ENCODE measurements at places on chromosomes 12 and 14.

DNA sequence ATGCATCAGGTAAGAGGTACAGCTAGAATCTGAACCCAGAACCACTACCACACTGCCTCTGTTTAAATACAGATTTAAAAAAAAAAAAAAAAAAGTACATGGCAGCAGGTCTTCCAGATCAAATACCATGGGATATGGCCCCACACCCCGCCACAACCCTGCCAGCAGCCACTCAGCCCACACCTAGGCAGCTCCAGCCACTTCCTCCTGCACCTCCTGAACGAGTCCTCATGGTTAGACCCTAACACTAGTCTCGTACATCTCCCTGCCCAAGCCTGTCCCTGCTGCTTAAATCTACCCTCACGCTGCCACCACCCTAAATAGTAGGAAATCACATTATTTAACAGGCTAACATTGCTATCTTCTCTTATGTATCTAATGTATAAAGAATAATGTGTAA, 12.6 kb downstream of the SETD3 start:
- DNase-seq: no peak

GRCh38 chr14:57345106-57345505, 45.3 kb upstream of the NAA30 start:
- no peak for DNase-seq

DNA sequence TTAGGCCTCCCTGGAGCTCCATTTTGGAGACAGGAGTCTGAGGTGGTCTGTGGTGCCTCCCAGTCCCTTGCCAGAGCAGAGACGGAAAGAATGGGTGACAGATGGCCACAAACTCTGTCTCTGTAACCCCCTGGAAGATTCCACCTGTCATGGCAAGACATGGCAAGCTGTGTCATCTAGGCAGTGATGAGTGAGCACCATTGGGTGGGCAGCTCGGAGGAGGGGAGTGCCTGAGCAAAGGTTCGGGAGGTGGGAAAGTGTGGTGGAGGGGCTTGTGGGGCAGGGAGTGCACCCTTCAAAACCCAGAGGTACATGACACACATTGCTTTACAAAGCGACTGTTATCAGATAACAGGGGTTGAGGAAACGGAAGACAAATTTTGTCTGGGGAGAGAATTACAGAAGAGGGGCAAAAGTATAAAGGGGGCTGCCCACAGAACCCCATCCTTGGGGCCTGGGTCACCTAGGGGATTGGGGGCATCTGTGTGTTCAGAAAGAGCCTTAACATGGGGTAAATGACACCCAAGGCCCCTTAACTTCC, 3.5 kb downstream of the RIN3 start:
- no peak for DNase-seq

DNA sequence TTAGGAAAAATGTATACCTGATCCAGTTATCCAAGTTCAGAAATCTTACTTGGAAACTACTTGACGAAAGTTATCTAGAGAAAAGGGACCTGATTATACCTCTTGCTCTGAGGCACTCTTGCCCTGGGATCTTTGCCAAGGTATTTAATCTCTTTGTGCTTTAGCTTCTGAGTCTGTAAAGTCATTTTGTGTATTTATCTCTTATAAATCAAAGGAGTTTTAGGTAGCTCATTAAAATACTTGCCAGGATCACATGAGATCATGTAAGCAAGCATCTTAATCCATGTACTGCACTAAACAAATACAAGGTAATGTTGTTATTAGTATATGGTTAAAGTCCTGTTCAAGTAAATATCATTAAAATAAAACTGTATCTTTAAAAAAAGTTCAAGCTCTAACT, 147.5 kb downstream of the IPO8 start:
- DNase-seq: no peak

GRCh38 chr12:87086118-87086891, 830.1 kb upstream of the MGAT4C start:
- DNase-seq: peak; percentile 6

GRCh38 chr12:114667669-114668150, 16.3 kb downstream of the TBX3 start:
- DNase-seq: no peak

GRCh38 chr14:102583726-102584125, 8.7 kb upstream of the RCOR1 start:
- peak; percentile 30 for DNase-seq

DNA sequence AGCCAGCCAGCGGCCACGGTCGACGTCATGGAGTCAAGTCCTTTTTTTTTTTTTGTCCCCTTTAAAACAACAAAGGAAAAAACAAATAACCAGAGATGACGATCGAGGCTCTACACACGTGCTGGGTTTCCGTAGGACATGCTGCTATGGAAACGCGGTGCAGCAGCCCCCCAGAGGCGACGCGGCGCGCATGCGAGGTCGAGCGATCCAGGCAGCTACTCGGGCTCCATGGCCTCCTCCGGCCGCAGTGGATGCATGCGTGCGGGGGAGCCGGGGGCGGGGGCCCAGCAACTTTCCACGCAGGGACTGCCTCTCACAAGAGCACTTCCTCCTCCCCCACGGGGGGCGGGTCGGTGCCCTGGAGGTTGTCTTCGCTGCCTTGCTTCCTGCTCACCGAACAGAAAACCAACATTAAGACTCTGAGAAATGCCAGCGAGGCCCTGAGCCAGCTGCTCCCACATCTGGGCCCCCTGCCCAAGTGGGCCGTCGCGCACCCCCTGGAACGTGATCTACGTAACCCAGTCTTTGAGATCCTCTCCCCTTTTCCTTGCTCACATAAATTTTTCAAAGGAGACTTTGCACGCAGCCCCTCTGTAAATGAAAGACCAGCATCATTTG, 30.7 kb downstream of the P2RX4 start:
- no peak for DNase-seq

GRCh38 chr12:111455448-111456320, 50.0 kb downstream of the SH2B3 start:
- peak; percentile 86 for DNase-seq

- no peak for DNase-seq
These were observed 43.5 kb upstream of the FKBP4 start for GRCh38 chr12:2751230-2751629.

GRCh38 chr12:4535092-4535491, 3.6 kb upstream of the RAD51AP1 start:
- DNase-seq: no peak

GRCh38 chr14:101183376-101184103, 280.0 kb upstream of the RTL1 start:
- DNase-seq: no peak

GRCh38 chr14:53295985-53296582, 143.0 kb upstream of the DDHD1 start:
- peak; percentile 43 for DNase-seq

GRCh38 chr12:1503281-1503711, 91.1 kb downstream of the FBXL14 start:
- no peak for DNase-seq

All from EL (cell line).